ENCODE measurements at places on chromosomes 11 and 22.

DNA sequence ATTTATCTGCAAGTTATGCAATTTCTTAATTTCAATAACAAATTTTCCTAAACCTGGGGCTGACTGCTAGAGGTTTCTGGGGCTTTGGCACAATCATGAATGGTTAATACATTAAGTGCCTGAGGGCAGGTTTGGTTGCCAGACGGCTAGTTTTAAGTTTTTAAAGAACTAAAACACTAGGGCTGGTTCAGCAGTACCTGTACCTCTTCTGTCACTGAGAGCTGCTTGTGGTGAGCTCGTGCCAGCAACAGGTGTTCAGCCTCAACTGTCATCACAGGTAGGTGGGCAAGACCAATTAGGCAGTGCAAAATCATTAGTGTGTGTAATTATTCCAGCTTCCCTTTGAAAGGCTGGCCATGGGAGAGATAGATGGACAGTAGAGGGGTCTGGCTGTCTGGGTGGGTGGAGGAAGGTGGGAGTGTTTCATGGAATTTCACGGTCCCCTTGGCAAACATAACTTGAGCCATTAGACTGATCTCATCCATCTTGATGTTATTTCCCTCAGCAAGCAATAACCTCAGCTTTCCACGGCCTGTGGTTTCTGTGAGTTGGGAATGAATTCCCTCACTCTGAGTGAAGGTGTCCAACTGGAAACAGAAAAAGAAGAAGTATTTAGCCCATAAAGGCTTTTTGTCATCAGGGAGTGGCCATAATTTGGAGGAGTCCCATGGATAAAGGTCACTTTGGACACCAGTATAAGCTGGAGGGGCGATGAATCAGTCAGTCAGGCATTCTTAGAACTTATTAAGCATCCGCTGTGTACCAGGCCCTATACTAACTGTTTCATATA, 114.8 kb downstream of the SNX19 start:
- no peak for DNase-seq

DNA sequence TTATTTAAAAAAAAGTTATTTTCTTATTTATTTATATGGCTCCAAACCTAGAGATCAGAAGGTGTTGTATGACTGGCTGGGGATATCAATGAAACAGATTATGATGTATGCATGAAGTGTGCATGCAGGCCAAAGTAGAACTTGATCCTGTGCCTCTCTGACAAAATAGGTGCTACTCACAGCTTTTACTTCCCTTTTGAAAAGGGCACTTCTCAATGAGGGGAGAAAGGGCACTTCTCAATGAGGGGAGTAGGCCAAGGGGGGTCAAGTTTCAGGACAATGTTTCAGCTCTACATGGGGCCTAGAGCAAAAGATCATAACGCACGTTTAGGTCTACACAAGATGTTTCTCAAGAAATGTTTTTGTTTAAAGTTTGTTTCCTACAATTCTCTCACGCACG, 397.5 kb downstream of the ETS1 start:
- peak; percentile 40 for DNase-seq

DNA sequence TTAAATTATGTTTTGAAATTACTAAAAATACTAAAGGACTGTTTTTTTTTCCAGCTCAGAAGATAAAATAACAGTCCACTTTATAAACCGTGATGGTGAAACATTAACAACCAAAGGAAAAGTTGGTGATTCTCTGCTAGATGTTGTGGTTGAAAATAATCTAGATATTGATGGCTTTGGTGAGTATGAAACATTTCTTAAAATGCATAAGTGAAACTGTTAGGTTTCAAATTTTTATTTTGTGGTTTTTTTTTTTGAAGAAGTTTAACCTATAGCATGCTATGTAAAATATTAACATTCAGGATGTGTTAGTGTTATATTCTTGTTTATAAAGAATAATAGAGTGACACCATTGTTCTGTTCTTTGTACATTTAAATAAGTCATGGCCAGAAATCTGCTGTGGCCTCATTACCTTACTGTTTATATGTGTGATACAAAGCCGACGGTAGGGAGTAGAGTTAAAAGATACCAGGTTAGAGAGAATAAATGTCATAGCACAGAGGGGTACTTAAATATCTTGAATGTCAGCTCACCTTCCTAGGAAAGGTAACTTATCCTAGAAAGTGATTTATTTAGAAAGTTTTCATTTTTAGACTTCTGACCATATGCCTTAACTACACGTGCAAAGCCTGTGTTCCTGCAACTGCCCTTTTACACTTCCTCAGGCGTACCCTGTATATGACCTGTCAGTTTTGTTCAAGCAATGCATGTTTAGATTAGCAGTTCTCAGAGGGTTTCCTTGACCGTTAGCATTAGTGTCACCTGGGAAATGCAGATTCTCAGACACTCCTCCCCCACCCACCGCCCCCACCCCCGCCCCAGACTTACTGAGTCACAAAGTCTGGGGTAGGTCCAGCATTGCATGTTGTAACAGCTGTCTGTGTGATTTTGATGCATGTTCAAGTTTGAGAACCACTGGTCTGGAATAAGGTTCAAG, 6.3 kb downstream of the FDX1 start:
- no peak for DNase-seq

DNA sequence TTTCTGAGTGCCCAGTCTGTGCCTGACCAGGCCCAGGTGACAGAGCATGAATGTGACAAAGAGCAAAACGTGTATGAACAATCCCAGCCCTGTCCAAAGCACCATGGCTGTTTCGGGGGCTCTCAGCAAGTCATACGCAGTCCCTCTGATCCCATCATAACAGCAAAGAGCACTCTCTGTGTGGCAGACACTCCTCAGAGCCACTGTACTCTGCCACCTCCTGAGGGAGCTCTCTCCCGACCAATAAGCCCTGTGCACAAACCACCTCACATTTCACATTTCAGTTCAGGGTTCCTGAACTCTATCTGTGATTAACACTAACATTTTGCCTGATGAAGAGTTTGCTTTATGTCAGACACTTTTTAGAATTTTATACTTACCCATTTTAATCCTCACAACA, 6.6 kb downstream of the DGCR2 start:
- no peak for DNase-seq

DNA sequence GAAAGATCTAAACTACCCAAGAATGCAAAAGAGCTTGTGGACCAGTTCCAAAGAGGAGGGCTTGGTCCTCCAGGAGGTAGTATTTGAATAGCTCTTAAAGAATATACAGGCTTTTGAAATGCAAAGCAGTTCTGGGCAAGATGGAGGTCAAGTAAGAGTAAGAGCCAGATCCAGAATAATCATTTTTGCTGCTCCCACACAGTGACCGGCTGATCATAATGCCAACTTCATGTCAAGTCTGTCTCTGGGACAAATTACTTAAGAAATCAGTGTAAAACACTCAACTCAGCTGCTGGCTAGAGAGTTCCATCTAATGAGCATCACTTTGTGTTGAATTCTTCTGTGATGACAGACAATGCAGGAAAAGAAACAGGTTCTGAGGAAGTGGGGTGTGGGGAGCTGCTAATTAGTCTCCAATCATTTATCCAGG, 250.9 kb upstream of the NARS2 start:
- DNase-seq, result no peak

- no peak for DNase-seq
Observed at GRCh38 chr11:110738641-110739040, 26.4 kb upstream of the ARHGAP20 start.

DNA sequence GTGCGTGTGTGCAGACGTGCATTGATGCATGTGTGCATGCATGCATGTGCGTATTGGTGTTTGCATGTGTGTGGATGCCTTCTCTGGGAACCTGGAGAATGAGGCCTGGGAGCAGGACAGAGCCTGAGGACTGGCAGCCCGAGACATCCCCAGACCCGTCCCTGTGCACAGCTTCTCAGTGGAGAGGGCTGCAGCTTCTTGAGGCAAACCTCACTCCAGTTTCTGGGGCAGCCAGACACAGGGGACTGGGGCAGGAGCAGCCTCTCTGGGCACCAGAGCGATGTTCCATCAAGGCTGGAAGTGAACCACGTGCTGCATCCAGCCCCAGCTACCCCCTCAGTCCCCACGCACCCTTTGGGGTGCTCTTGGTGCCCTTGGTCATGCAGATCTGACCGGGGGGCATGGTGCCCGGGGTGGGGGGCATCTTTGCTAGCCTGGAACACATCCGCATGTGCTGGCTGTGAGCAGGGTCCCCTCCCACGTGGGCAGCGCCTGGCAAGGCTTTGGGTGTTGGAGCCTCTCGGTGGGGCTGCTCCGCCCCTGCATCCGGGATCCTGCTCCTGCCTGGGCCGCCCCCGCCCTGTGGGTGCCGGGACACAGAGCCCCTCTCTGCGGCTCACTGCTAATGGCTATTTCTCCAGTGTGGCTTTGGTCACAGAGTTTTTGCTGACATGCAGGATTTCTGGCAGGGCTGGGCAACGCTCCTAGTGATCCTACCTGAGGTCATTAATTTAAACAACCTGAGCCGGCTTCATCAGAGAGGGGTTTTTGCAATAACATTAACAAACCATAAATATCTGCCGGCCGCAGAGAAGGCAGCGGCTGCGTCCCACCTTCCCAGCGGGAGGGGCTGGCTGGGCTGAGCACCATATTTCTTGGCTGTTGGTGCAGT, 434.7 kb downstream of the TBC1D22A start:
- DNase-seq, result no peak

DNA sequence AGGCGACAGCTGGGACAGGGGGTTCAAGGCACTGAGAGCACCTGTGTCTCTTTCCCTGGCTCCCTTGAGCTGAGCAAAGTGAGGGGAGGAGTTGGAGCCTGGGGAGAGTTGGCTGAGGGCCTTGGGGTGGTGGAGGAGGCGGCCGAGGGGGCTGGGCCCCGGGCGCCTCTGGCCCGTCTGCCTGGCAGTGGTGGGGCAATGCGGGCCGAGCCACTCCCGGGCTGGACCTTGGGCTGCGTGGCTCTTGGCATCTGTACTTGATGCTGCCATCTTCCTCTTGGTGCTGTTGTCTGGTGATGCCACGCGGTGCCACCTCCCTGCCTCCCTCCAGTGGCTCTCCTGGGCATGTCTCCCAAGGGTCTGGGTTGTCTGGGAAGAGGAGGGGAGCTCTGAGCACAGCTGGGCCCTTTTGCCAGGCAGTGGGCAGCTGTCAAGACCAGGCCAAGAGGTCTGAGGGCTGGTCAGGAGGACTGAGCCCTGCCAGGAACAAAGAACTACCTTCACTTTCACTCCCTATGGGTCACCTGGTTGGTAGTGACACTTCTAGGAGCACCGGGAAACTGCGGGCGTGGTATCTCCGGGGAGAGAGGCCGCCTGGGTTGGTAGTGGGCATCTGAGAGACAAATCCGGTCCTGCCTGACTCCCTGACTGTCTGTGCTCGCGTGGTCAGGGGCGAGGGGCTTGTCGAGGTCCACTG, 1.3 kb downstream of the GRIK4 start:
- peak; percentile 55 for DNase-seq

GRCh38 chr22:50221410-50222300, 20.8 kb downstream of the SELENOO start:
- DNase-seq, result no peak
